ENCODE measurements at places on chromosomes 1 and 21.
A peak's percentile ranks its signal among the peaks of the same experiment; 100 is the strongest.

- no peak for DNase-seq
Measured at GRCh38 chr21:43865540-43866259, 677 bp downstream of the AGPAT3 start.

GRCh38 chr1:82894635-82895034 is 1093.9 kb downstream of the ADGRL2 start:
- no peak for DNase-seq

DNA sequence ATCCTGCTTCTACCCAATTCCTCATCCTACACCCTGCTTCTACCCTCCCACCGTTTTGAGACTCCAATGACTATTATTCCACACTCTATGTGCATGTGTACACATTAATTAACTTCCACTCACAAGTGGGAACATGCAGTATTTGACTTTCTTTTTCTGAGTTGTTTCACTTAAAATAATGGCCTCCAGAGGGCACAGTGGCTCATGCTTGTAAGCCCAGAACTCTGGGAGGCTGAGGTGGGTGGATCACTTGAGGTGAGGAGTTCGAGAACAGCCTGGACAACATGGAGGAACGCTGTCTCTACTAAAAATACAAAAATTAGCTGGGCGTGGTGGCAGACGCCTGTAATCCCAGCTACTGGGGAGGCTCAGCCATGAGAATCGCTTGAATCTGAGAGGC is 464.8 kb downstream of the PTBP2 start:
- no peak for DNase-seq

DNA sequence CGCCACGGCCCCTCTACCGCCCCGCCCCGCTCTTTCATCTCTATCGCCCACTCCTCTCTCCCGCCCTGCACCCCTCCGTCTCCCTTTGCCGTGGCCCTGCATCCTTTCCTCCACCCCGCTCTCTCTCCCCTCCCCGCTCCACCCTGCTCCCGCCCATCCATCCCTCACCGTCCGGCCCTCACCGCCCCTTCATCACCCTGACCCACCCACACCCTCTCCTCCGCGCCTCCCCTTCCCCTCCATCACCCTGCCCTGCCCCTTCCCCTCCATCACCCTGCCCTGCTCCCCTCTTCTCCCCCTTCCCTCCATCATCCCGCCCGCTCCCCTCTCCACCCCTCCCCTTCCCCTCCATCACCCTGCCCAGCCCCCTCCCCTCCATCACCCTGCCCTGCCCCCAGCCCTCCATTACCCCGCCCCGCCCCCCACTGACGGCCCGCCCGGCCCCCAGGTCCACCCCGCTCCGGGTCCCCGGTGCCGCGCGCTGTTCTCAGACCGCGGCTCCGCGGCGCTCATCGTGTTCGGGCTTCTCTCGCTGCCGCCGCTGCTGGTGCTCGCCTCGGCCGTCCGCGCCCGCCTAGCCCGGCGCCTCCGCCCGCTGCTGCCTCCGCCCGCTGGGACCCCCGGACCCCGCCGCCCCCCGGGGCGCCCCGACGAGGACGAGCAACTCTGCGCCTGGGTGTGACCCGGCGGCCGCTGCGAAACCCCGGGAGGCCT is 6.2 kb upstream of the ANKRD65 start:
- DNase-seq: peak; percentile 72

DNA sequence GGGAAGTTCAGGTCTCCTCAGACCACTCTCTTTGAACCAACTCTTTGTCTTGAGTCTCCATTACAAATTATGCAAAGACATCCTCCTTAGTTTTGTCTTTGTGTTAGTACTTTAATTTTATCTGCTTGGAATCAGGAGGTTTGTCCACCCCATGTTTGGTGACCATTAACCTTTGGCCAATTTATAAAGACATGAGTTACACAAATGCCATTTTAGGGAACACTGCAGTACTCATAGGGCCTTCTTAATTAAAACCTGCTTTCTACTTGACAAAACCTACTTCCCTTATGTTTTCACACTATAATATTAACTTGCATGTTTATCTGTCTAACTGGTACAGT is 7.9 kb upstream of the CDC73 start:
- no peak for DNase-seq

DNA sequence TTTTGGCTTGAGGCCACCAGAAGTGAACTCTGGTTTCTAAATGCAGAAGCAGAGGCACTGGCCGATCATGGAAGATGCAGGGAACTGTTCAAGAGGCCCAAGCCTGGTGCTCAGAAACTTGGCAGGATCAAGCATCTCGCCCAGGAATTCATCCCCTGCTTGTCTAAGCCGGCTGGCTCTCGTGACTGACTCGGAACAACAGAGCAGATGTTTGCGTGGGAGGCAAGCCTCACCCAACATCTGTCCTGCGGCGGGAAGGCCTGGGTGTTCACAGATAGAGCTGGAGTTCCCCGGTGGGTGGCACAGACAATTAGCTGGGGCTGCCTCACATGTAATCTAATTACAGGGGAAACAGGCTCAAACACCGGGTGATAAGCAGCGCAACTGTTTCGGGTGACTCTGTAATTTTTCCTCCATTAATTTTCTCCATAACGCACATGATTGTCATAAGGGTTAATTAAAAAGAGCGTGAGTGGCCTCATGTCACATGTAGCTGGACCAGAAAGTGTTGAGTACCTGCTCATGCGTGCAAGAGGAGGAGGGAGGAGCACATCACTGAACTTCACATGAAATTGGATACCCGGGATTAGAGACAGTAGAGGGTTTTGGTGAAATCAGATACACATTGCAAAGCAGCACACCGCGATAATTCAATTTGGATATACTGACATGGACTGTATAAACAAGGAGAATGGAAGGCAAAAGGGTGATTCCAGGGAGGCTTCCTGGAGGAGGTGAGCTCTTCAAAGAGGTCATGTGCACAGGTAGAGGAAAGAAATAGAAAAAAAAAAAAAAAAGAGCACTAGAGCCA is 180.0 kb downstream of the ETS2 start:
- peak; percentile 82 for DNase-seq

DNA sequence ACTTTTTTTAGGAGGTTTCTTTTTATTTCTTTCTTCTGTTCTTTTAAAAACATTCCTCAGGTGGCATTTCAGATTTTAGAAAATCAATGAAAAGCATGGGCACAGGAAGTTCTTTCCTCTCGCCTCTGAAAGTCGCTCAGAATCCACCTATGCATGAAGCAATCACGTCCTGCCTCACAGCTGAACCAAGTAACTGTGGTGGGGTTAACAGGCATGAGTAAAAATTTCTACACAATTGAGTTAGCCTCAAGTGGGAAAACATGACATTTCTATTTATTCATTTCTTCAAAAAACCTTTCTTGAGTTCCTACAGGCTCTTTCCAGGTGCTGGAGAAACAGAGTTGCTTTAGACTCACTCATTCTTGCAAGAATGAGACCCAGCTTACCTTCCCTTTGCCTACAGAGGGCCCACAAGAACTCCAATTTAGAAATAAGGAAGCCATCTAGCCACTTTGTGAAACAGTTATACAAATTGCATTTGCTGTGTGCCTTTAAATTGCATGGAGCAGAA is 508.9 kb upstream of the PKN2 start:
- DNase-seq: peak; percentile 24

DNA sequence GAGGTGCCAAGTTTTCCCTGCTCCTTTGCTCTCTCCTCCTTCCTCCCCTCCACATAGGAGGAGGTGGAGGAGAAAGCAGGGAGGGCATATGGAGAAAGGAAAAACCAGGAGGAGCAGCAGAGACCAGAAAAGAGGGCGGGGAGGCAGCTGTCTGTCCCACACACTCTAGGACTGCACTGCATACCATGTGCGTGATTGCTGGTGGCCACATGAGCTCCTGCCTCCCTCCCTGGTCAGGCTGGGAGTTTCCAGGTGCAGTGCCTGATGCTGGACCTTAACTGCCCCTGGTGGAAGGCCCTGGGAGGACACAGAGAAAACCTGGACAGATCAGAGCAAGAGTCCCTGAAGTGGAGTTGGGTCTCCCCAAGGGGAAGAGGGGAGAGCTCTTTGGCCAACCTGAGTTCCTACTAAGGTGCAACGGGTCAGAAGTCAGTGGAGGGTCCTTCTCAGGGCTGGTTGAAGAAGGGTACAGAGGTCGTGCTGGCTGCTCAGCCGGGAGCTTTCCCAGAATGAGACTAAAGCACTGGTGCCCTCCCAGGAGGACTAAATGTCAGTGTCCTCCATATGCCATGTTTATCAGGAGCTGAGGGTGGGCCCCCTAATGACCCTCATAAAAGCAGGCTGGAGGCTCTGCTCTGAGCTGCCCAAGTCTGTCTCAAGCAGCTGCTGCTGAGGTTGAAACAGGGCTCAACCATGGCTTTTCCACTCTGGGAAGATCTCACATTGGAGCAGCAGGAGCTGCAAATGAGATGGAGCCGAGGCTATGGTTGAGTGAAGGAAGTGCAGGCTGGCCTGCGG is 3.5 kb upstream of the LGR6 start:
- DNase-seq: no peak

- no peak for DNase-seq
Measured at GRCh38 chr21:22063140-22063539, 1064.9 kb downstream of the NCAM2 start.

- DNase-seq: no peak
Measured at GRCh38 chr21:44576025-44576420, 2.5 kb downstream of the KRTAP10-4 start.

- no peak for DNase-seq
Measured at GRCh38 chr1:29939079-29939478, 702.8 kb downstream of the PTPRU start.

DNA sequence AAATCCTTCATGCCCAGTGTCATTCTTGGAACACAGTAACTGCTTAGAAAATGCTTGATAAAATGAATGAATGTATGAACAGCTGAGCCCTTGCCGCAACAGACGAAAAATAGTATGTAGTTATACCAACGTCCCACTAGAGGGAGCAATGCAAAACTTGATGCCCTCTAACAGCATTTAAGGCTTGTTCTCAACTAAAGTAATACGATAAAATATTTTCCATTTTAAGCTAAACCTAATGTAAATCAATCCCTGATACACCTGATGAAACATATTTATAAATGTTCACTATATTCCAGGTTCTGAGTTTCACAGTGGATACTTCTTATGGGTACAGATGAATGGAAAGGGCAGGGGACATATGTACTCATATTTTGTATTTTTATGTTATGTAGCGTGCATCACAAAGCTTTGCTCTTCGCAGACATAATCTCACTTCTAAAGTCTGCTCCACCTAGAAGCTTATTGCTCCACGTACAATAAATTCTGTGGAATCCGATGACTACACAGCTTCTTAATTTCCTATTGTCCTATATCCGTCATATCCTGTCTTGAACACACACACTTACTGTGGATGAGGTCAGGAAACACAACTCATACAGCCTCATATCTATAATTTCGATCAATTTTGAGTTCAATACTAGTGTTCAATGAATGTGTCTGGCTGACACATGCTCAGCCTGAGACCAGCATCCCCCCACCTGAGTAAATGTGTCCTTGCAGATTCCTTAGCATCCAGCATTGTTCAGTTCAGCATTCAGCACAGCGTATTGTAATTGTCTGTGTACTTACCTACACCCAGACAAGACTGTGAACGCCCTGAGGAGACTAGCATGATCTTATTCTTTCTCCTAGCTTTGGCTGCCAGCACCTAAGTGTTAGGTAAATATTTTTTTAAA is 4.4 kb upstream of the UTP25 start:
- DNase-seq: peak; percentile 47

GRCh38 chr1:116821763-116822162 is 67.5 kb downstream of the CD2 start:
- DNase-seq: no peak

GRCh38 chr1:95010158-95010557 is 62.6 kb downstream of the ALG14 start:
- no peak for DNase-seq

DNA sequence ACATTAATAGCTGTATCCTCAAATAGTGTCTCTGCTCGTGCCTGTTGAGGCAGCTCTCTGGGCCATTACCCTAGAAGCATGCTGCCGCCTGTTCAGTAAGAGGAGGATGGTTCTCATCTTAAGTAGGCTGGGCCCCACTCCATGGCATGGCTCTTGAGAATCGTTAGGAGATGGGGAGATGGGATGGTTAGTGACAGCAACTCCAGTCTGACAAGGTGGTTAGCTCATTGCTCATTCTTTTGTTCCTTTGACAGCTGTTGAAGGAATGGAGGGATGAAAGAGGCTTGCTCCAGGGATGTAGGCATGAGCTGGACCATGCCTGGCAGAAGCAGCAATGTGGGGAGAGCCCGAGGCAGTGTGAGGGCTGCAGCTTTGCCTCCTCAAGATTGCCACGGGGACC is 68.2 kb downstream of the MAP10 start:
- no peak for DNase-seq

DNA sequence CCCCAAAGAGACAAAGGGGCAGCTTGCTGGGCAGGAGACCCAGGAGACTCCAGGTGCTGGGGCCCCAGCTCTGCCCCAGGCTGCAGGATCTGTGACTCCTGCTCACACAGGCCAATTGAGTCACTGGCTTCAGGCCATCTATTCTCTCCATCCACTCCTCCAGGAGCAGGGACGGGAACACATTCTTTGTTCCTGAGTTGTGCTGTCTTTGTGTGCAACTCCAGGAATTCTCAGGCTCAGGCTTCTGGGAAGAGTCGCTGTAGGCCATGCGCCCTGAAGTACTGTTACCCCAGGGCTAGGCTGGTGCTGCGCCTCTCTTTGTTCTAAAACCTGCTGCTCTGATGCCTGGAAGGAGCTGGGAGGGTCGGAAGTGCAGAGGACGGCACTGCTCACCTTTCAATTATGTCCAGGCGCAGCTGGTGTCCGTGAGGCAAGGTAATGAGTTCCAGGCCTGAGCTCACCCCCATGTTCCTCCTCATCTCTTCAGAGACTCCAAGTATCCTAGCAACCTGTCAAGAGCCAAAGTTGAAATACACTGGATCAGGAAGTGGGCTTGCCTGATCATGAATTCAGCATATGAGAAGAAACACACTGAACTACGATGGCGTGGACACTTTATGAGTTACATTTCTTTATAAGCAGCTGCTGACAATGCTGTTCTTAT is 105.9 kb downstream of the BCAR3 start:
- no peak for DNase-seq

DNA sequence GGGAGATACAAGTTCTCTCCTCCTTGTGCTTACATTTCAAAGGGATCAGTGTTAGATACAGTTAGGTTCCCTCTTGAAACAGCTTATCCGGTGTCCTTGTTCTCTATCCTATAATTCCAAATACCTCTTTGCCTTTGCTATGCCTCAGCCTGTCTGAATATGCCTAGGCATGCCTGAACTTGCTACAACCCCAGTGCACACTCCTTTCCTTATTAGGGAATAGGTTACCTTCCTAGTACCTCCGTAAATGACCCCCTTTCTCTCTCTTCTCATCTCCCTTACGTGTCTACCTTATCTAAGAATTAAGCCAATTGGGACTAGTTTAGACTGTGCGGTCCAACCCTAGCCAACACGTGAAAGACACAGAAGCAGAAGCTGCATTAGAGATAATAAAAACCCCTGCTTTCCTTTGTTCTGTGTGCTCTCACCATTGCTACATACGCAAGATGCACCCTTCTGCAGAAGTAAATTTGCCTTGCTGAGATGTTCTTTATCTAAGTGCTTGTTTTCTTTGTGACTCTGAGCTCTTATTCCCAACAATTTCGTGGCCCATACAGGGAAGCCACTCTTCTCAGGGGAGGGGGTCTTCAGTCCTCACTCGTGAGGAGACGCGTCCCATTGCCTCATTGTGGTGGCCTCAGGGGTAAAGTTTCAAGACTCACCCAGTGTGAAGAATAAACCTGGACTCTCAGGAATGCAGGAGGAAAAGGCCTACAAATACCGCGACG is 802.1 kb downstream of the PLA2G4A start:
- no peak for DNase-seq
